Islet precursor cell (in vitro differentiated cells): ENCODE measurements at places on chromosomes 2 and 18.

DNA sequence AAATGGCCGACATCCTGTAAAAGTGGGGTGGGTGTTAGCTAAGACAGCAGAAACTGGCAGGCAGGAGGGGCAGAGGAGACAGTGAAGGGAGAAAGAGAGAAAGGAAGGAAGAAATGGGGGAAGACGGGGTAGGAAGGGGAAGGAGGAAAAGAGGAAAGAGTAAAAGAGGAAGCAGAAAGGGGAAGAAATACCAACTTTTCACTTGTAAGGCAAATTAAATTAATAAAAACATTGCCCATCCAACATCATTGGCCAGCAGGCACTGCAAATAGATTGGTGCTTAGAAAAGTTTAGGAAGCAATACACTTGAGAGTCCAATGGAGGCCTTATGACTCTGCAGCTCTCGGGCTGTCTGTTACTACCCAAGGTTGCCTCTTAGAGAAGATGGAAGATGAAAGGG, 116.7 kb downstream of the TNS1 start:
- DNase-seq, result no peak

DNA sequence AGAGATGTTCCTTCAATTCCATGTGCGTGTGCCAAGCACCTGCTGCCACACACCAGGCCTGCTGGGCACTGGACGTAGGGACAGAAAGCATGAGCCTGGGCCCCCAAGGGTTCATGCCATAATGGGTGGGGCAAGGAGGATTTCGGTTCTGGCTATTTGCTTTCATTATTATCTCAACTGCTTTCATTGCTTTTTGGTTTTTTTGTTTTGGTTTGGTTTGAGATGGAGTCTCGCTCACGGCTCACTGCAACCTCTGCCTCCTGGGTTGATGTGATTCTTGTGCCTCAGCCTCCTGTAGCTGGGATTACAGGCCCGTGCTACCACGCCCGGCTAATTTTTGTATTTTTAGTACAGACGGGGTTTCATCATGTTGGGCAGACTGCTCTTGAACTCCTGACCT, 57.2 kb downstream of the SF3B1 start:
- DNase-seq, result no peak

DNA sequence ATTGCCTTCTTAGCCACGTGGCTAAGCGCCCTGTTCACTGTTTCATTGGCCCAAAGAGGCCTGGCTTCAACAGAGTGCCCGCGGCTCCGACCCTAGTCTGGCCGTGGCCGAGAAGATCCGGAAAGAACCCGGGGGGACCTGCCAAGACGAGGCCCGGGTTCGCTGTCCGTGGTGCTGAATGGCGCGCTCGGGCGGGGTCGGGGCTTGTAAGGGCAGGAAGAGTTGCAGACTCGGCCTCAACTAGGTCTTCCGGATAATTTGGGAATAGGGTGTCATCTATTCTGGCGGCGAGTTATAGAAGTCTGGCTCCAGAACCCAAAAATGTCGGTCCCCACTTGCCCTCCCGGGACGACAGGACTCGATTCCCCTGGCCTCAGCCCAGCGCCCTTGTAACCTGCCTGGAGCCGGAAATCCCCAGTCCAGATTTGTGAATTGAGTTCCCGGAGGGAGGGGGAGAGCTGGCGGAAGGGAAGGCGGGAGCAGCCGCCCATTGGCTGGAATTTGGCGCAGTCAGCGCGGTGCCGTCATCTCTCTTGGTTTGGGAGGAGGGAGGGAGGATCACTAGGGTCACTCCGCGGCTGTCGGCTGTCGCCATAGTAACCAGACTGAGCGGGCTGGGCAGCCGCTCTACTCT, 3.5 kb downstream of the CDK5R2 start:
- peak; percentile 98 for DNase-seq

DNA sequence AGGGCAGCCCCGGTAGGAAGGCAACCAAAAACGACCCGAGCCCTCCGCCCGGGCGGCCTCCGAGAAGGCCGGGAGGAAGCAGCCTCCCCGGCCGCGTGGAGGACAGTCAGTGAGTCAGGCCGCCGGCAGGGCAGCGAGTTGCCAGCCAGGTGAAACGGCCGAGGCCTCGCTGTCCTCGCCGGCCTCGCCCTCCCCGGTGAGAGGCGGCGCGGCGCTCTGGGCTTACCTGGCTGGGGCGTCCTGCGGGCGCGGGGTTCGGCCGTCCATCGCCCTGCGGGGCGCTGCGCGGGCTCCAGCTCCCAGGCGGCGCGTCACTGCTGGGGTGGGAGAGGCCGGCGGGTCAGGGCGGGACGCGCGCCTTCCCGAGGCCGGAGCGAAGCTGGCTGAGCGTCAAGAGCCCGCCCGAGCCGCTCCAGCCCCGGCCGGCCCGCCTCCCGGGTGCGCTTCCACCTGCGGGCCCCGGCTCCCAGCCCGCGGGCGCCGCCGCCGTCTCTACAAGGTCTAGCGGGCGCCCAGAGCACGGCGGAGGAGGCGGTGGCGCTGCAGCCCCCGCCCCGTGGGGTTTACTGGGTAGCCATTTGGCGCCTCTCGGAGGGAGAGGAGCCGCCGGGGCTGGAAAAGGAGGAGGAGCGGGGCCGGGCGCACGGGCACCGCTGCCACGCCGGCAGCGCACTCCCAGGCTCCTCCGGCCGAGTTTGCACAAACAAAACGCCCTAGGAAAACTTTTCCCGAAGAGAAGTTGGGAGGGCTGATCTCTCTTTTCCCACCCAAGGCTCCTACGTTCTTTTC, 499 bp downstream of the COBLL1 start:
- DNase-seq, result peak; percentile 91

- peak; percentile 79 for DNase-seq
Observed at GRCh38 chr18:3451989-3452749, 2.2 kb downstream of the TGIF1 start.

DNA sequence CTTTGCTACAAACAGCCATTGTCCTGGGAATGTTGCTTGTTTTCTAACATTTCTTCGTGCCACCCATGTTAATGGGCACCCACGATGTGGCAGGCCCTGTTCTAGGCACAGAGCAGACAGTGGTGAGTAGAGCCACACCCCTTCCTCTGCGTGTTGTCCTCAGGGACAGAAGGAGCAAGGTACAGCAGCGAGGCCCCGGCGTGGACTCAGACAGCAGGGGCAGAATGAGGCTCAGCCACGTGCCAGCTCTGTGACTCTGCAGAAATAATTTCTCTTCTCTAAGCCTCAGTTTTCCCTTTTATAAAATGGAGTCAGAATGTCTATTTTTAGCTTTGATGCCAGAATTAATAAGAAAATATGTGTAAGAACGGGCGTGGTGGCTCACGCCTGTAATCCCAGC, 401.7 kb downstream of the TSN start:
- DNase-seq, result no peak

GRCh38 chr2:222057347-222058073, 241.3 kb downstream of the PAX3 start:
- no peak for DNase-seq
